ENCODE measurements at places on chromosomes 11 and 22. TPM values are rescaled to one million over a fixed set of nuclear protein-coding genes. Genes with fewer than 3 reads are reported as not detected.

TTC36 gene
- 0.62 TPM for total RNA-seq

CRACR2B gene
- 12.2 TPM for total RNA-seq

YPEL4 gene
- 0.59 TPM for total RNA-seq

ZBTB16 gene
- total RNA-seq, result 25.4 TPM

PRR33 gene
- total RNA-seq, result 0.75 TPM

HDHD5 gene
- 39.6 TPM for total RNA-seq

CD6 gene
- 0.86 TPM for total RNA-seq

GAL gene
- total RNA-seq, result 0.30 TPM

SMC1B gene
- not detected for total RNA-seq

DNA sequence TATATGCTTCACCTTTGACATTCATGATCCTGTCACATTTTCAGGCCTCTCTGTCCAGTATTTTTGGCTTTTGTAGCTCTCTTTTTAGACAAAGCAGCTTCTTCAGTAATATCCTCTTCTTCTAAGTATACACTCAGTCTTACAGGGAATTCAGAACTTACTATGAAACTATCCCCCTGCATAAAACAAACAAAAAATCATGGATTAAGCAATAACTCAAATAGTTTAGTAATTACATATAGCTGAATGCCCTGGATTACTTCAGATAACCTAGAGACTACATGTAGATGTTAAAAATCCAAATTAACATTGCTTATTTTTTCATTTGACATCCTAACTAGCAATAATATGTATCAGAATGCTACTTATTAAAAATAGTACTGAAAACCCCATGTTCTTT is 5.2 kb downstream of the TAF1D start:
- DNase-seq, result no peak

DNA sequence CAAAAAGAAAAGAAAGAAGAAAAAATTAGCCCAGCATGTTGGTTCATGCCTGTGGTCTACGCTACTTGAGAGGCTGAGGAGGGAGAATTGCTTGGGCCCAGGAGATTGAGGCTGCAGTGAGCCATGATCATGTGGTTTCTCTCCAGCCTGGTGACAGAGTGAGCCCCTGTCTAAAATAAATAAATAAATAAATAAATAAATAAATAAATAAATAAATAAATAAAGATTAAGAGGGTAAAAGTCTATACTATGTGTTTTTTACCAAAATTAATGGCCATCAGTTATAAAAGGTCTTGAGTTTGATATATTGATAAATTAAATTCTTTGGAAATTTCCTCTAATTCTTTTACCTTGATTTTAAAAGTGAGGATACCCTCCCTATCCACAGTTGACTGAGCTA is 25.2 kb upstream of the DEPDC7 start:
- no peak for DNase-seq

GRCh38 chr11:45669956-45670355 is 4.5 kb upstream of the CHST1 start:
- DNase-seq, result no peak

- DNase-seq, result no peak
Observed at GRCh38 chr22:33073989-33074418, 15.8 kb upstream of the SYN3 start.

GRCh38 chr11:95154514-95154913 is 64.9 kb downstream of the ENDOD1 start:
- no peak for DNase-seq

DNA sequence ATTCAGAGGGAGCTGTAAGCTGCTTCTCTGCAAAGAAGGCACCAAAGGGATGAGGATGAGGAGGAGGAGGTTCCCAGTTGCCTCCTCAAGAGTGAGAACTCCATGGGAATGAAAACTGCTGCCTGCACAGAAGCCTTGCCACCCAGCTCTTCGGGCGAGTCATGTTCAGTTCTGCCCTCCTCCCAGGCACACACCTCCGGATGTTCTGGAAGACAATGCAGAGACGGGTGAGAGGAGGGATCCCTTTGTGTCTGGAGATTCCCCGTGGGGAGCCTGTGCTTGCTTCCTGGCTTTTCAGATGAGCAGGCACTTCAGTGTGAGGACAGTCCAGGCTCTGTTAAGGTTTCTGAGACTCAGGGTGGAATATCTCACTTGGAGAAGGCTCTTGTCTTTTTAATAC is 295.6 kb downstream of the DDX10 start:
- no peak for DNase-seq

GRCh38 chr11:29844031-29844430 is 172.8 kb downstream of the KCNA4 start:
- no peak for DNase-seq

- DNase-seq, result no peak
Observed at GRCh38 chr11:133409799-133410198, 122.5 kb downstream of the OPCML start.

GRCh38 chr11:130727157-130728119 is 188.8 kb downstream of the SNX19 start:
- no peak for DNase-seq

GRCh38 chr22:24060375-24060788 is 49.3 kb downstream of the CABIN1 start:
- peak; percentile 63 for DNase-seq

- no peak for DNase-seq
Observed at GRCh38 chr11:75432911-75433321, at the start of gene KLHL35. Gene KLHL35 (minus strand): TSS chr11:75433203. CDS start chr11:75430629, 2,574 bp downstream.

GRCh38 chr22:29821291-29822016 is 16.6 kb downstream of the ASCC2 start:
- DNase-seq, result peak; percentile 86

- DNase-seq, result no peak
Observed at GRCh38 chr22:45009606-45010531, at the start of gene PHF21B. Gene PHF21B (minus strand): TSS chr22:45010005. CDS start chr22:45009549, 456 bp downstream.

GRCh38 chr11:2924381-2924780 is 4.8 kb downstream of the PHLDA2 start:
- DNase-seq, result no peak

GRCh38 chr11:119472856-119473222 is 49.9 kb upstream of the THY1 start:
- DNase-seq, result no peak

GRCh38 chr11:48880021-48880441 is 103.7 kb downstream of the TRIM51G start:
- no peak for DNase-seq

GRCh38 chr22:49969751-49970527 is 9.4 kb downstream of the PIM3 start:
- peak; percentile 70 for DNase-seq

All from cardiac septum (tissue), 1 donor.